ENCODE measurements at places on chromosomes 12 and 14.
A peak's percentile ranks its signal among the peaks of the same experiment; 100 is the strongest.

- DNase-seq = no peak
Measured at GRCh38 chr12:90473831-90474230, 481.1 kb downstream of the CCER1 start.

- DNase-seq = no peak
Measured at GRCh38 chr12:116444590-116444943, 114.6 kb upstream of the MAP1LC3B2 start.

- DNase-seq = no peak
Measured at GRCh38 chr12:89494411-89495231, 30.0 kb downstream of the GALNT4 start.

DNA sequence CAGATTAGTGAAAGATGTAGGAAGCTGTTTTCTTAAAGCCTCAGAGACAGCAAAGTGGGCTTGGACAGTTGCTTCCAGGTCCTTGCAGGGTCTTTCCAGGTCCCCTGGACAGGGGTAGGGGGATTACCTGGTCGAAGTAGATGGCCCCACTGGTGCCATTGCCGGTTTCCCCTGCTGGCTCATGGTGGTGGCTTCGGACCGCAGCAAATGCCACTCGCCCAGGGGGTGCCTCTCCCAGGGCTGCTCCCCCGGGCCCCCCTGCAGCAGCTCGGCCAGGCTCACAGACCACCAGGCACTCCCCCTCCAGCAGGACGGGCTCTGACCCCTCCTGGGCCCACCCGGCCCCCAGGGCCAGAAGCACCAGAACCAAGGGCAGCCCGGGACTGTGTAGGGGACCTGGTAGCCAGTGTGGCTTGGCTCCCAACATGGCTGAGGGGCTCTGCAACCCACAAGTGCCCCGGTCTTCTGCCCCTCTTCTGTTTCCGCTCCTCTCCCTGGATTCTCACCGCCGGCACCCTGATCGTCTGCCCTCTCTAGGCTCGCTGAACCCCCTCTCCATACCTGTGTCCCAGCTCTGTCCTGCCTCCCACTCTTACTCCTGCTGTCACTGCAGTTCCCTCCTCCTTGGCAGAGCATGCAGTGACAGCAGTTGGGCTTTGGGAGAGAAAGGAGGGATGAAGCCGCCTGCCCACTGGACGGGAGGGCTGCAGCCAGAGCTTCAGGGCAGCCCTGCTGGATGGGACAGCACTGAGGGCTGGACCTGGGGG, 657 bp downstream of the CBLN3 start:
- DNase-seq = no peak

DNA sequence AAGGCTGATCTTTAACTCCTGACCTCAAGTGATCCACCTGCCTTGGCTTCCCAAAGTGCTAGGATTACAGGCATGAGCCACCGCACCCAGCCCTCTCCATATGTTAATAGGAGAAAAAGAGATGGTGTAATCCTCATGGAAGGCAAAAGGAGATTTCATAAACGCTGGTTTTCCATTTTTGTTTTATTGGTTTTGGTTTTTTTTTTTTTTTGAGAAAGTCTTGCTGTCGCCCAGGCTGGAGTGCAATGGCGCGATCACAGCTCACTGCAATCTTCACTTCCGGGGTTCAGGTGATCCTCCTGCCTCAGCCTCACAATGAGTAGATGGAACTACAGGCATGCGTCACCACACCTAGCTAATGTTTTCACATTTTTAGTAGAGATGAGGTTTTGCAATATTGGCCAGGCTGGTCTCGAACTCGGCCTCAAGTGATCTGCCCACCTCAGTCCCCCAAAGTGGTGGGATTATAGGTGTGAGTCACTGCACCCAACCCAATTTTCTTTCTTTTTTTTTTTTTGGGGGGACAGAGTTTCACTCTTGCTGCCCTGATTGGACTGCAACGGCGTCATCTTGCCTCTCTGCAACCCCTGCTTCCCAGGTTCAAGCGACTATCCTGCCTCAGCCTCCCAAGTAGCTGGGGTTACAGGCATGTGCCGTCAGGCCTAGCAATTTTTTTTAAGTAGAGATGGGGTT, 8.1 kb downstream of the PTGES3 start:
- no peak for DNase-seq

- DNase-seq = no peak
Measured at GRCh38 chr12:6279631-6280030, 30.9 kb upstream of the PLEKHG6 start.

DNA sequence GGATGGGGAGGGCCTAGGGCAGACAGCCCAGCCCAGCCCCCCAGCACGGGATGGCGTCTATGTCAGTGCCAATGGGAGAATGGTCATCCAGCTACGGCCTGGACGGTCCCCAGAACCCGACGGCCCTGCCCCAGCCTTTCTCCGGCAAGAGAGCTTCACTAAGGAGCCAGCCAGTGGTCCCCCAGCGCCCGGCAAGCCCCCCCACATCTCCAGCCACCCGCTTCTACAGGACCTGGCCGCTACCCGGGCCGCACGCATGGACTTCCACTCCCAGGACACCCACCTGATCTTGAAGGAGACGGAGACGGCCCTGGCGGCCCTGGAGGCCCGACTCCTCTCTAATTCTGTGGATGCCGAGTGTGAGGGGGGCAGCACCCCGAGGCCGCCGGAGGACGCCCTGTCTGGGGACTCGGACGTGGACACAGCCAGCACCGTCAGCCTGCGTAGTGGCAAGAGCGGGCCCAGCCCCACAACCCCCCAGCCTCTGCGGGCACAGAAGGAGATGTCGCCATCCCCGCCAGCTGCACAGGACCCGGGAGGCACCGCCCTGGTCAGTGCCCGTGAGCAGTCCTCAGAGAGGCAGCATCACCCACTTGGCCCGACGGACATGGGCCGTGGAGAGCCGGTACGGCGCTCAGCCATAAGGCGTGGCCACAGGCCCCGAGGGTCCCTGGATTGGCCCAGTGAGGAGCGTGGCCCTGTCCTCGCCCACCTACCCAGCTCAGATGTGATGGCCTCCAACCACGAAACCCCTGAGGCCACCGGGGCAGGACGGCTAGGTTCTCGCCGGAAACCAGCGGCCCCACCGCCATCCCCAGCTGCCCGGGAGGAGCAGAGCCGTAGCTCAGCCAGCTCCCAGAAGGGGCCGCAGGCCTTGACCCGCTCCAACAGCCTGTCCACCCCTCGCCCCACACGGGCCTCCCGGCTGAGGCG, 21.9 kb downstream of the CEP170B start:
- DNase-seq = no peak

DNA sequence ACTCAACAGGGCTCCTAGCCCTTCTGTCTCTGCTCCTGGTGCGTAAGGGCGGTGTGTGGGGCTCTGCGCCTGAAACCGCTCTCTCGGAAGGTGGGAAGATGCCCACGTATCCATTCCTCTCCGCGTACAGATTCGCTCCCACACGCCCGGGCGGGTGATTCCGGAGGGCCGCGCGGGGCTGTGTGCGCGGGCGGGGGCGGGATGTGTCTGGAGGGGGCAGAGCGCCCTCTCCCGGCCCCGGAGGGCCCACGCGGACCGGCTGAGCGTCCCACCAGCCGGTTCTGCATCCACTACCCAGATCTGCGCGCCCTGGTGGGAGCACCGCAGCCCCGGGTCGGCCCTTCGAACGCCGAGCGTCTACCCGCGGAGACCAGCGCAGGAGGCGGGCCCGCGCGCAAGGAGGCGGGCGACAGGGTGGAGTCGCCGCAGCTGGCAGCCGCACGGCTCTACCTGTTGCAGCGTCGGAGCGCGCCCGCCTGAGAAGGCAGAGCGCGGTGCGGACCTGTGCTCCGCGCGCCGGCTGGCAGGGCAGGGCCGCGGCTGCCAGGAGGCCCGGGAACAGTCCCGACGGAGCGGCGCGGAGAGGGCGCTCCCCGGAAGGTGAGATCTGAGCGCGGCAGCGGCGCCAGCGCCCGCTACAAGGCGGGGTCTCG, 1.4 kb upstream of the KCNK13 start:
- peak; percentile 10 for DNase-seq

GRCh38 chr14:90487462-90487861, 90.6 kb downstream of the CALM1 start:
- no peak for DNase-seq

DNA sequence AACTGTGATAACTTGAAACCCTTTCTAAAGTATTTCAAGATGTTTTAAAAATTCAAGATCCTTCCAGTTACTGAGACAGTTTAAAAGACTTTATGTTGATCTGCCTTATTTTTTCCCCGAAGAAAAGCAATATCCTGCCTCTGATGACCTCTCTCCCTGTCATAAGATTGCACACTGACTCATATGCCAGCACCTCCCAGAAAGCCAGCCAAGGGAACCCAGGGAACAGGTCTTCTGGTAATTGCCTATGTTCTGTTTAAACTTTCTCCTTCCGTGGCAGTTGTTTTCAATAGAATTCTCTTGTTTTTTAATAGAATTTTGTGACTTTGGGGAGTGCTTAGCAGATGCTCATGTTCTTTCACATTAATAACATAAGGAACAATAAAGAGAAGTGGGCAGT, 300.2 kb upstream of the PRKD1 start:
- peak; percentile 36 for DNase-seq

DNA sequence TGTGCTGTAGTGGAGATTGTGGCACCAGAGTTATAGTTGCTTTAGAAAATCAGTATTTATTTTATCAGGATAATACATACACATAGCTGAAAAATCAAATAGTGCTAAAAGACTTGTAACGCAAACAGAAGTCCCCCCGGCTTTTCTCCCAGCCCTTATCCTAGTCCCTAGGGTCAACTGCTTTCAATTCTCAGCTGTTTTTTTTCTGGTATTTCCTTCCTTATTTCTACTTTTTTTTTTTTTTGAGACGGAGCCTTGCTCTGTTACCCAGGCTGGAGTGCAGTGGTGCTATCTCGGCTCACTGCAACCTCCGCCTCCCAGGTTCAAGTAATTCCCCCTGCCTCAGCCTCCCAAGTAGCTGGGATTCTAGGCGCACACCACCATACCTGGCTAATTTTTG, 8.4 kb upstream of the CTDSP2 start:
- no peak for DNase-seq

DNA sequence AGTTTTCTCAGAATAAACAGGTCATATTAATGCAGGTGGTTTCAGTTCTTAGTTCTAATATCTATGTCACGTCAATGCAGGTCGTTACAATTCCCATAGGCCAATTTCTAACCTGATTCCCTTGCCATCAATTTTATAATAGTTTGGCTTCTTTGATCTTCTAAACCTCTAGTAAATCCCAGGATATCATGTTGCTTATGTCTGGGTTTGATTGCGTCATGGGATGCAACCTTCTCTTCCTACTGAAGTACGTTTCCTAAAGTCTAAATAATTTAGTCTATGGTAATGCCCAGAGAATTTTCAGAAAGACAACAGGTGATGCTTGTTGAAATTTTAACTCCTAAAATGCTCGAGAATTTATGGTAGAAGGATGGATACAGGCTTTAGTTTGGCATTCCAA, 19.2 kb downstream of the TAS2R7 start:
- DNase-seq = no peak

DNA sequence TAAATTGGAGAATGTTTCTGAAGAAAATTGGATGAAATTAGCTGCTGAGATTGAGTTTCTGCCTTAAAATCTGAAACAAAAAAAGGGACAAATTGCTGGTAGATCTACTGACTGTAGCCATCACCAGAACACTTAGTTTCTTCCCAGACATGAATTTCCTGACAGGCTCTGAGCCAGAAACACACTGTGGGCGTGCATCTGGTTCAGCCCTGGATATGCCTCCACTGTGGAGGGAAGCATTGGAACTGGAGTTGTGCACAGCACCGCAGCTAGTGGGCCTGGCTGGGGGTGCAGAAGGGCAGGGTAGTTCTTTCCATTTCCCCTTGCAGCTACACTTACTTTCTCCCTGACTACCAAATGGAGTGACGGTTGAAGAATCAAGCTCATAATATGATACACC, 31.2 kb downstream of the CREBL2 start:
- DNase-seq = no peak

- DNase-seq = no peak
Measured at GRCh38 chr12:87952850-87953249, 76.4 kb downstream of the C12orf50 start.

GRCh38 chr12:115227137-115227615, 543.2 kb upstream of the TBX3 start:
- DNase-seq = no peak

- DNase-seq = no peak
Measured at GRCh38 chr12:22919883-22920282, 294.9 kb downstream of the ETNK1 start.

- DNase-seq = no peak
Measured at GRCh38 chr14:59439256-59439965, 25.8 kb downstream of the GPR135 start.

DNA sequence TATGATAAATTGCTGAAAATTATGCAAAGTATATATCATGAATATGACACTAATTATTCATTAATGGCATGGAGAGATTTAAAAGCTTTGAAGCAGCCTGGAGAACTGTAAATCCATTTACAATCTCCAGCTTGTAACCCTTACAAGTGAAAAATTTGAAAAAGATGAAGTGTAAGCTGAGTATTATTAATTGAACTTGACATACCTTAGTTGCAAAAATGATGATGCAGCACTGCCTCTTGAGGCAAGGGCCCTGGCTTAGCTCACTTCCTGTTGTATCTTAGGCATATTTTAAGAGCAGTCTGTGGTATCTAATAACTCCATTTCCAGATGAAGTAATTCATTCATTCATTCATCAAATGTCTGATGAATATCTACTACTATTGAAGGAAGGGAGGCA, 158.6 kb downstream of the ANO4 start:
- DNase-seq = no peak

GRCh38 chr12:126952096-126953007, 1314.6 kb upstream of the TMEM132C start:
- no peak for DNase-seq

GRCh38 chr14:36856095-36856878, 194.6 kb downstream of the PAX9 start:
- DNase-seq = no peak

DNA sequence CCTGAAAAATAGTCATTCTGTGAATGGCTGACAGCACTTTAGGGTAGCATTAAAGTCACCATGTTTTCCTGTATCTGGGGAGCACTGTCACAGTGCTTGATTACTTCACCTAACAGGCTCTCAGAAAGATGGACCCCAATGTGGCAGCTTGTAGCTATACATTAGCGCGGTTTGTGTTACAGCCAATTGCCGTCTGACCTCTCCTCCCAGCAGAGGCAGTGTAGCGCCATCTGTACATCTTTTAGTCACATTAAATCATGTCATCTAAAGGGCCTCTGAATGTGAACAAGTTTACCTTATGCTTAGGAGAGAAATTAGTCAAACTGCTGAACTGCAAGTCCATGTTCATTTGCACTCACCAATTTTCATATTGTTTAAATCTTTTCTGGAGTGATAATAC, 113.7 kb downstream of the LMO3 start:
- DNase-seq = no peak

GRCh38 chr12:4026020-4026358, 152.8 kb upstream of the PARP11 start:
- DNase-seq = no peak

DNA sequence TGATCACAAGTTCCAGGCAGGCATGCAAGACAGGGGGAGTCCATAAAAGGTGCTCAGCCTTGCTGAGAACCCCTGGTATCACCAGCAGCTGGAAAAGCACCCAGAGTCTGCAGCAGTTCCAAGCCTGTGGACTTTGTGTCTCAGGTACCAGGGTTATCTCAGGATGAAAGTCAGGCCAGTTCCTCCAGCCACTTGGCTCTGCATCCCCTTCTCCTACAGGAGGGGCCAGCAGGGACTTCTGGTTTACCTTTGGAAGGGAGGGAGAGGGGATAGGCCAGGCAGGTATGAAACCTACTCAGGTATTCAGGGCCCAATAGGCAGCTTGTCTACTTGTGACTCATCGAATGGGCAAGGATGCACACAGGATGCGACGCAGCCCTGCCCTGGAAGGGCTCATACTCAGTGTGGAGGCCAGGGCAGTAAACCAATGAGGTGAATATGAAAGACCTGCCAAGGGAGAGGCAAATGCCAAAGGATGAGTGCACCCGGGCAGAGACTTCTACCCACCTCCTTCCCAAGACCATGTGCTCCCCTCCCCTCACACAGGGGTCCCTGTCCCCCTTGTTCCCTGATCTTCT, 148.2 kb downstream of the SLC38A6 start:
- DNase-seq = no peak

Measured in pulmonary artery endothelial cell (primary cell).